ENCODE measurements at places on chromosomes 1 and 21.

- DNase-seq = no peak
Measured at GRCh38 chr1:188194916-188195315, 1366.2 kb downstream of the PLA2G4A start.

DNA sequence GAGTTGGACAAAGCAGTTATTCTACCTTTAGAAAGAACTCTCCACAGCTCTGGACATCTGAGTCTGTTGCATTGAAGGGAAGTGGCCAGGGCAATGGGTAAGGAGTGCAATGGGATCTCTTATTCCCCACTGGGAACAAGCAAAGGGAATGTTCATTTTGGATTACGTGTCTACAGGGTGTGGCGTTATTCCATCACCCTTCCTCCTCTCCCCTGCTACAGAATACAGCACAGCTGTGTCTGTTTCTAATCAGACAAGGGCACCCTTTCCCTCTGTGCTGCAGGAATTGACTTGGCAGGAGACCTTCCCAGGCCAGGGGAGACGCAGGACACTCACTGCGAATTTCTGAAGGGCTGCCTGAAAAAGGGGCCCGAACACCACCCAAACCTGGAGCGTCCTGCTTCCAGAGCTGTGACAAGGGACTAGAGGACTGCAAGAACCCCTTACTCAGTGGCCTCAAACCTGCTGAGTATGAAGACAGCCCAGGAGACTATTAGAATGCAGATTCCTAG lies 163.6 kb upstream of the RAB4A start:
- no peak for DNase-seq

DNA sequence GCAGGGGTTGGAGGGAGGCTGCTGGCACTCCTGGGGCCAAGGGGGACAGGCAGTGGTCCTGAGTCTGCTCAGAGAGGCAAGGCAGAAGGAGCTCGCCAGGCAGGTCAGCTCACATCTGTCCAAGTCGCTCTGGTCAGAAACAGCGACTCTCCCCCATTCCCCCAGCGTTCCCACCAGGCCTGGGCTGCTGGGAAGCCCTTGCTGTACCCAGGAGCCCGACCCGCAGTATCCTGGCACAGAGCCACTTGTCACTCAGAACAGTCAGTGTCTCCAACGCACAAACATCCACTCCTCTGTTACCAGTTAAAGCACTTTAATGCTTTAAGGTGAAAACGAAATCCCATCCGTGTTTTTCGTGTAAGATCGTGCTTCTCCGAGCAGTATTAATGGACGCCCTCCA lies 16.6 kb upstream of the CCDC27 start:
- no peak for DNase-seq

DNA sequence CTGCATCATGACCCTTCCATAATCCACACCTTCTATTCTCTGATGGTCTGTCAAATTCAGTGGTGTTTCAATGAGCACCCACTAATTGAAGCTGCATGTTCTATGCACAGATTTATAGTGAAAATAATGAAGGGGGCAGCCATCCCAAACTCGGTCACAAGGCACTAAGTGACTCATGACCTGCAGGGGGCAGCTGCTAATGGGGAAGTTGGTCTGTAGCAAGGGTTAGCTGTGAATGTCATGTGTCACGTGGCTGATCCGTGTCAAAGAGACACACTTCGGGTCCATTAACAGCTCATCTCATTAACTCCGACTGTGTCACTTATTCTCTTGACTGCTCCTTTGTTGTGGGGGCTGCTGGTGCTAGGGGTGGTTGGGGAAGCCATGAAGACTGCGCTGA lies 306.6 kb downstream of the PCP4 start:
- peak; percentile 33 for DNase-seq

DNA sequence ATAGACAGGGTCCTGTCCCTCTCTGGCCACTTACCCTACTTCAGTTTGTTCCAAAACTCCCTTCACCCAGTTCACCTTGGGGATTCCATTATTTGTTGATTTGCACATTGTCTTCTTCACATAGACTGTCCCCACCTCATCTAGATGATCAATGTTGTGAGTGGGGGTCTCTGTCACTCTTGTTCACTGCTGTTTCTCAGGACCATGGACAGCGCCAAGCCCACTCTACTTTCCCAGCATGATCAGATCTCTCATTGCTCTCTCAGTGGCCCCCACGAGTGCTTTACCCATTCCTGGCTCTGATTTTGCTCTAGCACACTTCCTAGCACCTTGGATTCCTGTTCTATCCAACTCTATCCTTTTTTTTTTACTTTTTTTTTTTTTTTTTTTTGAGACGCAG lies 45.4 kb upstream of the IGSF21 start:
- peak; percentile 56 for DNase-seq

- no peak for DNase-seq
Measured at GRCh38 chr1:29395736-29396437, 159.6 kb downstream of the PTPRU start.

DNA sequence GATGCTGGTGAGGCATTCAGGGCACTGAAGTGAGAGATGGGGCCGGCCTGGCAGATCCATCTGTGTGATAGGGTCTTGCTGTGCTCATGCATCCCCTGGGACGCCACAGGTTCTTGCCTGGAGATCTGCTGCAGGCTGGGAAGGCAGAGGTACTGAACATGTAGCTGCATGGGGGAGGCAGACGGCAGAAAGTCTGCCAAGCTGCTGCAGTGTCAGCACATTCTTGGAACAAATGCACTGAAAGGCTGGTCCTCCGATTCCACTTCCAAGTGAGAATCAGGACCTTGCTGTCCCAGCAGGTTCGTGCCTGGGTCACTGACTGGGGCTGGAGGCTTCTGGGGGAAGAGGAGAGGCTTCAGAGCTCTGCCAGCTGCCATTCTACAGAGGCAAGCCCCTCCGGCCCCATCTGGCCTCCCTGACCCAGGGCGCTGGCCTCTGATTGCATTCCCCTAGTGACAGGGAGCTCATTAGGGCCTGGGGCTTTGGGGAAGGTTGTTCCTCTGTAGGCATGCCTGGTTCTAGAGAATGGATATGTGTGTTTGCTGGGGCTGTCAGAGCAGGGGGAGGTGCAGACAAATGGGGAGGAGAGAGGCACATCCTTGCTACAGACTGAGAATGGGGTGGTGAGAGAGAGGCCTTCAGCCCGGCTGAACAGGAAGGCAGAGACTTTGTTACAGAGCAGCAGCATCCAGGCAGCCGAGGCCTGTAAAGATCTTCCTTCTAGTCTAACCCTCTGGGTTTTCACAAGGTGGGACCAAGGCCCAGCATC lies 174.0 kb downstream of the TRABD2B start:
- DNase-seq = no peak

- DNase-seq = no peak
Measured at GRCh38 chr1:232982238-232982944, 32.0 kb downstream of the NTPCR start.

DNA sequence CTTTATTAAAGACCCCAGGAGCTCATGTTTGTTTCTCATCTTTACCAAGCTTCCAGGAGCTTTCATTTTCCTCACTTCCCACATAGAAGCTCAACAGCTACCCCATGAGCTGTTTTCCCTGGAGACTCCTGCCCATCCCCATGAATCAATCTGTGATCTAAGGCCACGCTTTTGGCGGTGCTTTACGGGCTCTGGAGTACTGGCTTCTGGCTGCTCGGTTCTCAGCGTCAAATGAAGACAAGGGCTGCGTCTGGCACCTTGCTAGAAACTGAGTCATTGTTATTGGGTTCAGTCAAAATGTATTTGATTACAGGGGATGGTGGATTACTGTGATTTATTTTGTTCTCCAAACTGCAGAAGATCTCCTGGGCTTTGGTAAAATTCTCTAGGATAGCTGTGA lies 39.9 kb downstream of the ACP6 start:
- DNase-seq = no peak

DNA sequence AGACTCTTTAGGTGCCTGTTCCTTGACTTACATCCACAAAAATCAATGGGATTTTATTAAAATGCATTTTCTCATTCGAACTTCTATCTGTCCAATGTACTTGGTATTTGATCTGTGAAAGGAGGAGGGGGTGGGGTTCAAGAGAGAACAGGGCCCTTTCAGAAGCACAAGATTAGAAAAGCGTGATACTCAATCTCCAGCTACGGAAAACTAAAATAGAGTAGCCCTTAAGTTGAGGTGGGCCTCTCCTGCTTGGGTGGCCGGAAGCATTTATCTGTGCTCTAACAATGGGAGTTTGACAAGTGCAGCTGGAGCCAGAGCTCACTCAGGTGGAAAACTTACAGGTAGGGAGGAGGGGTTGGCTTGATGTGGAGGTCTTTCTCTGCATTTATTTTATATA lies 462 bp upstream of the RXRG start:
- peak; percentile 26 for DNase-seq

DNA sequence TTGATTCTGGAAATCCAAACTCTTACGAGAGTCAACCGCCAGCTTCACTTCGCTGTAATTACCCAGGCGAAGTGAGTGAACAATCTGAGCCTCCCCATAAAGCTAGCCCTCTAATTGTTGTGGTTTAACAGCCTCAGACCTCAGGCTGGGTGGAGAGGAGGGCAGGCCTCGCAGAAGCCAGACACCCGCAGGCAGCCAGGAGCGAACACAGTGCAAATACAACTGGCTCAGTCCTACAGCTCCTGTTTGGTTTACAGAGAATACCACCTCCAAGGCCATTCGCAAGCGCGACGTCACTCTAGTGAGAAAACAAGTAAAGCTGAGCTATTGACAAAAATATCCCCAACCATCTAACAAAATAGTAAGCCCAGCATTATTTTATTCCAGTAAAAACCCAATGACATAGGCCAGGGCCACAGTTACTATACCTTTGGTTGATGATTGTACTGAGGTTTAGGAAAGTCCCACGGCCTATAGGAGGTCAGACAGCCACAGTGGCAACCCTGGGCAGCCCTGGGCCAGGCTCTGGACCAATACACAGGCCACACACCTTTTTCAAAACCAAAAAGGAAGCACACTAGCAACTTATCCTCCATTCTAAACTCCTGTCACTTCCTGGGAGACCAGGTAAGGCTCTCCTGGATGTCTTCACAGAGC lies 163.3 kb downstream of the ETS2 start:
- no peak for DNase-seq

- no peak for DNase-seq
Measured at GRCh38 chr21:35244514-35244913, 195.4 kb upstream of the RUNX1 start.

- DNase-seq = no peak
Measured at GRCh38 chr1:209652121-209652735, at the start of gene LAMB3. Gene LAMB3 (minus strand): TSS chr1:209652425. CDS start chr1:209650944, 1,481 bp downstream.

- DNase-seq = no peak
Measured at GRCh38 chr1:202038688-202039346, 28.4 kb downstream of the ELF3 start.

DNA sequence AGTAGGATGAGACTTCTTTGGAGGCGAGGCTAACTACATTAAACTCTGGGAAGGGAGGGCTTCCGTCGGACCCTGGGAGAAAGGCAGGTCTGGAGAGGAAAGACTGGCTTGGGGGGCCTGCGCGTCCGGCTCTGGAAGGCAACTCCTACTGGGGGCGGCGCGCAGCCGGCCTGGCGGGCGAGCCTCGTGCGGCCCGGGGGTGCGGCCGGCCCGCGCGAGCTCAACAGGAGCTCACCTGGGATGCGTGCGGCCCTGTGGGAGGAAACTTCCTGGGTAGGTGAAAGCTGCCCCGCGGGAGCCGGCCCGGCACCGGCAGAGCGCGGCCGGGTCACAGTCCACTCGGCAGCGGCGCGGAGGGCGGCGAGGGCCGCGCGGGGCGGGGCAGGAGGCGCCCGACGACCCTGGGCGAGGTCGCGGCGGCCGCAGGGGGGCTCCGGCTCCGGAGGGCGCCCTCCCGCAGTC lies 449 bp downstream of the EPS15 start:
- peak; percentile 65 for DNase-seq

GRCh38 chr1:153991151-153991630 lies 629 bp downstream of the RPS27 start:
- DNase-seq = no peak

DNA sequence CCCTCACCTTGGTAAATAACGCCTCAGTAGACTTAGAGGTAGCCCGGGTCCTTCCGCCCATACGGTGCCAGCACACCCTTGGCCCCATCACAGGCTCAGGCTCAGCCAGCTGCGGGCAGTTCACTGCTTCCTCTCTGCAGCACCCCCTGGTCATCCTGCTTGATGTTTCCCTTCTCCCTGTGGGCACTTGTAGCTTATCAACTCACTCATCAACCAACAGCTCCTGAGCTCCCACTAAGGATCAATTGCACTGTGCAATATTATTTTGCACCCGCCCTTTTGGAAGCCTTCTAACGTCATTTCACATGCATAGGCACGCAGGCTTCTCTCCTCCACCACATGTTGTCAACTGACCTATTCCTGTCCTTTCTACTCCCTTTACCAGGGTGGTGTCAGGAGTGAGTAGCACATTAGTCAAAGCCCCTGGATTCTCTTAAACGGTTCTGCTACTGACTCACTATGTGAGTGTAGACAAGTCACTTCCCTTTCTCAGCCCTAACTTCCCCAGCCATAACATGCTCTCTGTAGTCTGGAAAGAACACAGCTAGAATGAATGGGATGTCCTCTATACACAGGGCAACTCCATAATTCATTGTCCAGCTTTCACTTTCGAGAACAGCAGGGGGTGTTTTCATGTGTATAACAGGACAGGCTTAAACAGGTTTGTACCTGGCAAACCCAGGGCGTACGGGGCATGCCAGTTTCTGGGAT lies 47.1 kb upstream of the IRF2BP2 start:
- DNase-seq = no peak

GRCh38 chr1:46056325-46056724 lies 76.1 kb downstream of the PIK3R3 start:
- no peak for DNase-seq

GRCh38 chr1:96365076-96365475 lies 356.5 kb upstream of the PTBP2 start:
- no peak for DNase-seq

All from GM23338 (cell line).